ENCODE measurements at places on chromosomes 12 and 14. TPM values are rescaled to one million over a fixed set of nuclear protein-coding genes. Genes with fewer than 3 reads are reported as not detected.
A peak's percentile ranks its signal among the peaks of the same experiment; 100 is the strongest.

- no peak for DNase-seq
Observed at GRCh38 chr12:8987163-8987562, 2.2 kb upstream of the KLRG1 start.

- peak; percentile 50 for DNase-seq
Observed at GRCh38 chr12:85866986-85867776, 6.9 kb upstream of the NTS start.

DNA sequence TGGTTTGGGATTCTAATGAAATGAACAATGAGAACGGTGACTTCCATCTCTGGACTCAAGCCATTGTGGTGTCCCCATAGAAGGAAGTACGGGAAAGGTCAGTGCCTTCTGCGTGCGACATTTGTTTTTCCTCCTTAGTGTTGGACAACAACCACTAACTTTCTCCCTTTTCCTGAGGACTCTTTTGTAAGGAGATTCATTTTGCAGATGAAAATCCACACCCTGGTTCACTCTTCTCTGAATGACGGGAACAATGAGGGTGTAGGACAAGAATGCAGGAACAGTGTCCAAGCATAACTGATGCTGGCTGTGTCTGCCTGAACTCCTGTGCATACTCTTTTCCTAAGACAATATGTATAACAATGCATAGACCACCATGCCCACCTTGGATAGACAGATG lies 176.4 kb downstream of the STXBP6 start:
- no peak for DNase-seq

GRCh38 chr12:128418944-128419343 lies 152.0 kb downstream of the TMEM132C start:
- no peak for DNase-seq

GRCh38 chr12:79301181-79301580 lies 389.6 kb downstream of the PAWR start:
- DNase-seq, result no peak

DNA sequence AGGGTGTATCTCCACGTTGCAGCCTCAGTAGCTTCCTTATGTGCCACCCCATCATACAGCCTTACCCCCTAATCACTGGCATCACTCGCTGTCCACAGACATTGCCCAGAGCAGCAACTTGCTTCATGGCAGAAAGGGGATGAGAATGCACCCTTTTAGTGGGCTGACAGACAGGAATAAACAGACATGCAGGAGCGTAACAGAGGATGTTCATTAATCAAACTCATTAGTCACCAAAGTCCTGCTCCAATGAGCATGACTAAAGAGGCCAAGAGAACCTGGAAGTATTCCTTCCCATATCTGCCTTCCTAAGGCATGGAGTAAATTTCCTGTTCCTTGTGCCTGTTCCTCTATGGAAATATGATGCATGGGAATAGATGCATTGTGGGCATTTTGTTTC lies 197.0 kb downstream of the PHLDA1 start:
- DNase-seq, result no peak

GRCh38 chr12:50914872-50915484 lies 37.4 kb upstream of the HIGD1C start:
- no peak for DNase-seq

DNA sequence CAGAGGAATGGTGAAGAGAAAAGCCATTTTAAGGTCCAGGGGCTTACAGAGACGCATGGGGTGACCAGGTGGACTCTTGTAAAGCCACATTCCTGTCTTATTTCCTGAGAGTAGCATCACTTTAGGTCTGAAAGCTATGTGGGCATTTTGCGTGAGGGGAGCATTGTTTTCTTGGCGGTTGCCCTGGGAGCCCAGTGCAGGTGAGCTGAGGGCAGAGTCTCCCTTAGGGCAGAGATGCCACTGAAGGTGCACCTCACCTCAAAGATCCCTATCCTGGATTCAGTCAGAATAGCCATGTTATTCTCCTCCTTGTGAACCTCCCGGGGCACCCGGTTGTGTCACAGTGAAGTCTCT lies 12.4 kb downstream of the GLRX5 start:
- no peak for DNase-seq

- DNase-seq, result no peak
Observed at GRCh38 chr12:45720069-45720468, 9.4 kb upstream of the ARID2 start.

GRCh38 chr12:34605955-34606748 lies 583.9 kb downstream of the ALG10 start:
- no peak for DNase-seq

The INSM2 gene
- not detected for polyA plus RNA-seq

The SERPINA1 gene
- 0.12 TPM for polyA plus RNA-seq

The TOMM20L gene
- not detected for polyA plus RNA-seq

The COL2A1 gene
- 0.14 TPM for polyA plus RNA-seq

The VPS29 gene
- 192 TPM for polyA plus RNA-seq

The COX8C gene
- not detected for polyA plus RNA-seq

The B4GALNT1 gene
- 0.50 TPM for polyA plus RNA-seq

The TMEM132C gene
- polyA plus RNA-seq, result not detected

The PLCZ1 gene
- not detected for polyA plus RNA-seq

The IGF1 gene
- polyA plus RNA-seq, result not detected
